SIG-M5 (cell line): ENCODE measurements at places on chromosomes 1 and 21.

DNA sequence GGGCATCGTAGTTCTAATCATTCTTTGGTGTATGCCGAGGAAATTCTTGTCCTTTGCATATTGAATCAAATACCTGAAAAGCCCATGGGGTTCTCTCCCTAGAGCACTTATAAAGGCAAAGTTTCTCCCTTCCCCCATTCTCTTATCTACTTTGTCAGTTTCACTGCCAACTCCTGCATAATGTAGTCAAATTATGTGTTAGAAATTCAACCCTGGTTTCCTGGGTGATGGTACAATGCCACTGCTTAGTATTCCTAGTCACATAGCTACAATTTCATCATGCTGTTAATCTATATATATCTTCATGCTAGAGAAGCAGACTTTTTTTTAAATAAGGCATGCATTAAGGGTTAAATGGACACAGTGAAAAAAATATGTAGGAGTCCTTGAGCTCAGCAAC, 119.0 kb downstream of the PDE4B start:
- DNase-seq: no peak

- no peak for DNase-seq
These were observed 70.1 kb upstream of the ESRRG start for GRCh38 chr1:216793303-216793702.

DNA sequence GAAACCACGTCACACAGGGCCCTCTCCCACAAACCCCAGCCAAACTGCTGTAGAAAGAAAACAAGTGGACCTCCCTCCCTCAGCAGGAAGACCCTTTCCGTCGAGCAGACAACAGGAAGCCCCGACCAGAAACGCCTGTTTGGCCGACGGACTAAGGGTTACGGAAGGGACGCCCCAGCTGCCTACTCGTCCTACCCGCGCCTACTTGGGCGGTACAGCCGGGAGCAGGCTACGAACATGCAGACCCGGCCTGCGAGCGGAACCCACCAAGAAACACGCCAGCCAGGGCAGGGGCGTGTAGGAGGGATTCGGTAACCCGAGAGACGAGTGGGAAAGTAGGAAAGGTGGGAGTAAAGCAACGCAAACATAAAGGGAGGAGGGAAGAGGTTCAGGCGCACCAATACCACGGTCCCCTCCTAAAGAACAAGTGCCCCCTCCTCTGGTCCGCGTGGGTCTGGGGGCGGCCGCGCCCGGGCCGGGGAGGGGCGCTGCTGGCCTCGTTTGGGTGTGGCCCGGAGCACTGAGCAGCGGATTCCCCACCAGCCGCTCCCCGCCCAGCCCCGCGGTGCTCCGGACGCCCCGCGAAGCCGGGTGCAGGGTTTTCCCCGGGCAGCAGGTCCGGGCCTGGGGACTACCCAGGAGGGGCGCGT, 450 bp downstream of the S100A10 start:
- DNase-seq: no peak

GRCh38 chr1:16019644-16020277, 1.9 kb upstream of the HSPB7 start:
- DNase-seq: no peak

DNA sequence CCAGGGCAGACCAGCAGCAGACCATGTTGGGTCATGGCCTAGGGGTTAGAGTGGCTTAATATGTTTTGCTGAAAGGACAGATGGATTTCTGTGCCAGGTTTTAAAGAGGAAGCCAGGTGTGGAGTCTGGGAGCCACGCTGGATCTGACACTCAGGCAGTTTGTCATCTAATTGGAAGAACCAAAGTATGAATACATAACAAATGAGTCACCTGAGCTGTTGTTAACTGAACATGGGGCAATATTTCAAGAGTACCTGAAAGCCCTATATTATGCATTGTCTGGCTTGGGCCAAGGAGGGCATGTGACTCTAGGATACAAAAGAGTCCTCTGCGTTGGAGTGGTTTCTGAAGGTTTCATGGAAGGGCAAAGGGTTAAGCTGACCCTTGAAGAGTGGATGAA, 70.6 kb downstream of the LMO4 start:
- no peak for DNase-seq

DNA sequence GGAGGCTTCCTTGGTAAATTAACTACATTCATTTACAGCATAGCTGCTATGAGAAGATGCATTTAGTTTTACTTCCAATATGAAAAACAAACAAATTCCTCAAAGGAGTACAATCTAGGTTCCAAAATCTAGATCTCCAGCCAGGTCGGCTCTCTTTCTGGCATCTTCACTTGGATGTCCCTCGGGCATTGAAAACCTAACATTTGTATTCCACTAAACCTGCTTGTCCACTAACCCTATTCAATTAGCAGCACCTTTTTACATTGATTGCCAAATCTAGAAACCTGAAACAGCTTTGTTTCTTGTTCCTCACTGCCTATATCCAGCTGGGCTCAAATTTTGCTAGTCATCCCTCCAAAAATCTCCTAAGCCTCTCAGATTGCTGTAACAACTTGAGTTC, 14.3 kb upstream of the CXADR start:
- no peak for DNase-seq

GRCh38 chr1:203671047-203671446, 44.4 kb downstream of the ATP2B4 start:
- no peak for DNase-seq

DNA sequence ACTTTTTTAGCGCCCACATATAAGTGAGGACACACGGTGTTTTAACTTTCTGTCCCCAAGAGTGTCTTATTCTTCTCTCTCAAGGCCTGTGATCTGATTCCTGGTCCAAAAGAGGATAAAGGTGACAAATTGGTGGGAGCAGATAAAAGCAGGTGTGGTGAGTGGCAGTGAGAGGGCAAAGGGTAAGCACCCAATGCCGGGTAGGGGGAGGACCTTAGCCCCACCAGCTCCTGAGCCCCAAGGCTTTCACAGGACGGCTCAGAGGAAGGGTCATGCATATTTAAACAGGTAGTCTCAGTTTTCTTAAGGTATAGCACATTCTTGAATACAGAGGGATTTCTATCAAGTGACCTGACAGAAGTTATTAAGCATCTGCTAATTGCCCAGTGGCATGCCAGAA, 19.6 kb downstream of the LBR start:
- no peak for DNase-seq
